ENCODE measurements at places on chromosomes 1 and 21.

- peak; percentile 20 for DNase-seq
These were observed 95.5 kb upstream of the TARDBP start for GRCh38 chr1:10916991-10917390.

GRCh38 chr1:49045371-49045770, 268.7 kb upstream of the BEND5 start:
- no peak for DNase-seq

GRCh38 chr1:154325583-154326545, 539 bp downstream of the ATP8B2 start:
- DNase-seq = peak; percentile 12

DNA sequence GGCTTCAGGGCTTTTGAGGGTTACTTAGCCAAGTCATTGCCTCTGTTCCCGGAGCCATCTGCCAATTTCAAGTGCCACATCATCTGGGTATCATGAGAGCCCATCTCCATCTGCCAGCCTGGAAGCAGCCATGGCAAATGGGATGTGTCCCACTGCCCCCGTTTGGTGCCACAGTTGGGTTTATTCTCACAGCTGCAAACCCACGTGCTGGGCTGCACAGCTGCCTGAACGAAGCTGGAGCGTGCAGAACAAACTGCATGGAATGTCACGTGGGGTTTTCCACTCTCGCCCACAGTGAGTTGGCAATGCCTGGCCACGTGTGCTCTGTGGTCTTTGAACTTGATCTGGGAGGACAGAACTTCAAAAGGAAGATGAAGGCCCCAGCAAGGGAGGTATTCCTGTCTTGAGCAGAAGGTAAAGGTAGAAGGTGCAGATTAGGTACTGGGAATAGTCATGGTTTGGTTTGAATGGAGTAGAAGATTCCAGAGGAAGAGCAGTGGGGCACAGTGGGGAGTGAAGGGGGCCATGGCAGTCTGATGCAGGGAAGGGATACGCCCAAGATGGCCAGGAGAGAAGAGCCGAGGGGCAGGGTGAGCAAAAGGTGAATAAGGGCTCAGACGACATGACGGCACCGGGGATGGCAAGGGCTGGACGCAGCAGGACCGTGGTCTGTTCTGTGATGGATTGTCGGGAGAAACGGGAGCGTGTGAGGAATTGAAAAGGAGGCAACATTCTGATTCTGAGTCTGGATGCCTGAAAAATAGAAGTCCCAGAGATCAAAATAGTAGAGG, 222.0 kb downstream of the KAZN start:
- DNase-seq = no peak

DNA sequence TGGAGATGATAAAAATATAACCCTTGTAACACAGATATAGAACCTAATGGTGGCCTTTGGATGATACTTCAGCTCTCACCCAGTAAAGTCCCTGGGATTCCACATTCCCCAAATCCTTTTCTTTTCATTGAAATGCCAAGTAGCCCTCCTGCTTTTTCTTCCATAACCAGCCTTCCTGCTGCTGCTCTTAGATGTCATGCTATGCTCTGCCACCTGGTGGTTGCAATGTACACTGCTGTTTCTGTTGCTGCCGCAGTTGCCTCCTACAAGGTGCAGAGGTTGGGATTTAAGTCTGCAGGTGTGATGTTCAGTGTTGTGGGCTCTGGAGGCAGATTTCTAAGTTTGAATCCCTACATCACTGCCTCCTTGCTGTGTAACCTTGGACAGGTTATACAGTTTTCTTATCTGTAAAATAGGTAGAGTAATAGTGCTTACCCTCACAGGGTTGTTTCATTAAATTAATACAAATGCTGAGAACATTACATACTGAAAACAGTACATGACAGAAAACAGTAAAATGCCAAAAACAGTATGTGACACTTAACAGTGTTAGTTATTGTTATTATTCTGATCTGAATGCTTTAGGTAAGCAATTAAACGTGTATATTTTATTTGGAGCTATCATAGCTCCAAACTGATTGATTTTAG, 64.3 kb downstream of the CAMSAP2 start:
- DNase-seq = peak; percentile 69

- DNase-seq = no peak
These were observed 118.2 kb downstream of the OSBPL9 start for GRCh38 chr1:51734896-51735745.

- no peak for DNase-seq
These were observed 188.5 kb downstream of the NFIA start for GRCh38 chr1:61270761-61271411.

- DNase-seq = no peak
These were observed 197.0 kb upstream of the UBE2U start for GRCh38 chr1:64006276-64007051.

DNA sequence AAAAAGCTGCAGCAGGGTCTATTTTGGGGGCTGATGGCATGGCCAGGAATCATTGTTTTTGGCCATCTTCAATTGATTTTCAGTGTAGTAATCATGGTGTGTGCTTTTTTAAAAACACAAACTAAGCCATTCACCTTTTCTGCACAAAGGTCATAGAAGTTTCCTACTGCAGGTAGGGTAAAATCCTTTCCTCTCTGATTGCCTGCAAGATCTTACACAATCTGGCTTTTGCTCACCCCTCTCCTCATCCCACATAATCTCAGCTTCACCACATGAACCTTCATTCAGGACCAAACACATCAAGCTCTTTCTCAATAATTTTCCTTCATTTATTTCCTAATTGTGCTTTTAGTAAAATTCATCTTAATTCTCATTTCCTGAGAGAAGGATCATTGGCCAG, 38.3 kb upstream of the GBP5 start:
- no peak for DNase-seq

DNA sequence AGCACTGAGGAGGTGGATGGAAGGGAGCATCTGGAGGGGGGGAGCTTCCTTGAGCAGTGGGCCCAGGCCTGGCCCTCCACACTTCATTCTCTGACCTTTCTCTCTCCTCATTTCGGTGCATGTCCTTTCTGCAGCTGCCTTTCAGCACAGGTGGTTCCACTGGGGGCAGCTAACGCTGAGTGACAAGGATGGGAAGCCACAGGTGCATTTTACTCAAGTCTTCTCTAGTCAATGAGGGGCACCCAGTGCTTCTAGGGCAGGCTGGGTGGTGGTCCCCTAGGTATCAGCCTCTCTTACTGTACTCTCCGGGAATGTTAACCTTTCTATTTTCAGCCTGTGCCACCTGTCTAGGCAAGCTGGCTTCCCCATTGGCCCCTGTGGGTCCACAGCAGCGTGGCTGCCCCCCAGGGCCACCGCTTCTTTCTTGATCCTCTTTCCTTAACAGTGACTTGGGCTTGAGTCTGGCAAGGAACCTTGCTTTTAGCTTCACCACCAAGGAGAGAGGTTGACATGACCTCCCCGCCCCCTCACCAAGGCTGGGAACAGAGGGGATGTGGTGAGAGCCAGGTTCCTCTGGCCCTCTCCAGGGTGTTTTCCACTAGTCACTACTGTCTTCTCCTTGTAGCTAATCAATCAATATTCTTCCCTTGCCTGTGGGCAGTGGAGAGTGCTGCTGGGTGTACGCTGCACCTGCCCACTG, 43.2 kb downstream of the YARS1 start:
- no peak for DNase-seq
